ENCODE measurements at places on chromosomes 12 and 14. TPM values are rescaled to one million over a fixed set of nuclear protein-coding genes. Genes with fewer than 3 reads are reported as not detected.

GRCh38 chr12:47369085-47369484, 289.3 kb upstream of the AMIGO2 start:
- no peak overlapping the region for H3K27ac ChIP-seq
- H3K4me1 ChIP-seq = no peaks in the 10 kb centered on the region
- H3K4me3 ChIP-seq = no peak overlapping the region
- H3K36me3 ChIP-seq = no peaks in the 10 kb centered on the region
- no peak for DNase-seq
- no peaks in the 10 kb centered on the region for H3K27me3 ChIP-seq

DNA sequence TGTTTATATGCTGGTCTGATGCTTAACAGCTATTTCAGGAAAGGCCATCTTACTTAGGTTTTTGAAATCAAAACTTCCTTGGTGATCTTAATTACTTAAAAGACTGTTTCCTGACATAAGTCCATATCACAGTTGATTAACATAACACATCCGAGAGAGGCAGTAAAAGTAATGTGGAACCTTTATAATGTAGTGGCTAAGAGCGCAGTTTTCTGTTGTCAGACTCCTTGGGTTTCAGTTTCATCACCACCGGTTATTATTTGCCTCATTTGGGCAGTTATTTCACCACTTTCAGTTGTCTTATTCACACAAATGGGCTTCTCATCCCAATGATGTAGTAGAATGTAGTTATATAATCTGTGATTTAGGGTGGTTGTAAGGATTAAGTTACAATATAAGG, 30.9 kb downstream of the TBC1D15 start:
- H3K27ac ChIP-seq = no peak overlapping the region
- H3K27me3 ChIP-seq = no peaks in the 10 kb centered on the region
- DNase-seq = no peak
- H3K4me3 ChIP-seq = no peak overlapping the region

AICDA gene
- total RNA-seq = not detected

DNA sequence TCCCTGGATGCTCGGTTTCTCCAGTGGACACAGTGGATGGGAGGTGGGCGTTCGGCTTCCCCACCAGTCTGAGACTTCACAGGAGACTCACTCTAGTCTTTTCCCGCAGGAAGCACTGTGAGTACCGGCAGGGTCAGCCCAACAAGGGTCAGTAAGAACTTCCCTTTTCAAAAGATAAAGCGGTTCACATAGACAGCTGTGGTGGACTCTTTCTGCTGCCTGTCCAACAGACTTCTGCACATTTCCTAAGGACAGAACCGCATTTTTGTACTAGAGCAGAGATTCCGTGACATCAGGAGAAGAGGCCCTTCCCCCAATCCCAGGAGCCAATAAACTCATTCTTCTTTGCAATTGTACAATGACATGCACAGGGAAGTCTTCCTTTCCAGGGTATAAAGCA, 10.4 kb downstream of the LTBR start:
- no peak overlapping the region for H3K27ac ChIP-seq
- H3K27me3 ChIP-seq = no peaks in the 10 kb centered on the region
- no peak overlapping the region for H3K4me3 ChIP-seq
- H3K4me1 ChIP-seq = no peaks in the 10 kb centered on the region
- peaks cover 36% of the 10 kb centered on the region for H3K36me3 ChIP-seq

LGR5 gene
- not detected for total RNA-seq

GALC gene
- total RNA-seq = 9.7 TPM

DNA sequence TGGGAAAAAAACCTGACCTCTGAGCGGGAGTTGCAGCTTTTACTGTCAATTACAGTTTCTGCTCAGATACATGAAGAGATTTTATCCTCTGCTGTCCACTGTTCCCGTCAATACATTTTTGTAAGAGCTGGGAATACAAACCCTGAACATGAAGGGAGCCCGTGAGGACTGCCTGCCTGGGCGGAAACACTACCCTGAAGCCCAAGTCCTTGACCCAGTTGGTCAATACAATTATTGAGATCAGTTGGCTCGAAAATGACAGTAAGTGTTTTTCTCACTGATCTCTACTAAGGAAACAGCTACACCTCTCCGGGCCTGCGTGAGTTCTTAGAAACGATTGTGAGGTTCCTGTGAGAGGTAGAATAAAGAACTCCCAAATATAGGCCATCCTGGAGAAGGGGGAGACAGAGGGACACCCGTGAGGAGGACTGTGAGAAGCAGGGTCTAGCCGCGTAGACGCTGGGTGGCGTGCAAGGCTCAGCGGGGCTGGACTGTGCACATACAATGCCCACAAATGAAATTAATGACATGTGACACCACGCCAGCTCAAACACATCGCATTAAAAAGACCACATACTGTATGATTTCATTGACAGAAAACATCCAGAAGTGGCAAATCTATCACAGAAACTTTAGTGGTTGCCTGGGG, 509.5 kb downstream of the TMEM132D start:
- no peak overlapping the region for H3K4me3 ChIP-seq
- no peaks in the 10 kb centered on the region for H3K4me1 ChIP-seq
- H3K27ac ChIP-seq = no peak overlapping the region
- no peaks in the 10 kb centered on the region for H3K36me3 ChIP-seq
- H3K27me3 ChIP-seq = no peaks in the 10 kb centered on the region
